ENCODE measurements at places on chromosomes 1 and 21. TPM values are rescaled to one million over a fixed set of nuclear protein-coding genes. Genes with fewer than 3 reads are reported as not detected.

The NBPF20 gene
- 1.1 TPM for total RNA-seq

The PTPRF gene
- total RNA-seq, result 11.0 TPM

The SPATA17 gene
- total RNA-seq, result not detected

The SCCPDH gene
- 53.5 TPM for total RNA-seq

The CFHR1 gene
- total RNA-seq, result not detected

The LHX8 gene
- total RNA-seq, result 20.5 TPM

The PCP4 gene
- total RNA-seq, result not detected

The TSPEAR gene
- total RNA-seq, result not detected

The VWA5B1 gene
- not detected for total RNA-seq

The ORC1 gene
- total RNA-seq, result 21.9 TPM

The CTSE gene
- not detected for total RNA-seq

The TOMM40L gene
- total RNA-seq, result 9.4 TPM

- no peaks in the 10 kb centered on the region for H3K36me3 ChIP-seq
- H3K27ac ChIP-seq, result no peak overlapping the region
- no peak overlapping the region for H3K4me3 ChIP-seq
These were observed 37.4 kb downstream of the RASSF5 start for GRCh38 chr1:206544562-206545257.

DNA sequence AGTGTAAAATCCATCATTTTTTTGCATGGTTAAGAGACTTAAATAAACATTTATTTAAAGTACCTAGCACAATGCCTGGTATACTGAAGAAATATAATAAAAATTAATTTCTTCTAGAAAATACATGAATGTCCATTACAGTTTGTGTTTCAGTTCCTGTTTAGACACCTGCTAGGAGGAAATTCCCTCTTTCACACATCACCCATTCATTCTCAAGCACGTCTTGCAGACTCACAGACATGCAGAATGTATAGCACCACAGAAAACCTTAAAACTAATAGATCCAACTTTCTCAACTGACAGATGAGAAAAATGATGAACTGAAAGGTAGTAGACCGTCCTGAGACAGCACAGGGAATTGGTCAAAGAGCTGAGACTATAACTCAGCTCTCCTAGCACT lies 172.2 kb upstream of the C8B start:
- no peaks in the 10 kb centered on the region for H3K4me1 ChIP-seq
- H3K4me3 ChIP-seq, result no peak overlapping the region
- no peaks in the 10 kb centered on the region for H3K36me3 ChIP-seq
- no peaks in the 10 kb centered on the region for H3K27me3 ChIP-seq
- no peak for DNase-seq

DNA sequence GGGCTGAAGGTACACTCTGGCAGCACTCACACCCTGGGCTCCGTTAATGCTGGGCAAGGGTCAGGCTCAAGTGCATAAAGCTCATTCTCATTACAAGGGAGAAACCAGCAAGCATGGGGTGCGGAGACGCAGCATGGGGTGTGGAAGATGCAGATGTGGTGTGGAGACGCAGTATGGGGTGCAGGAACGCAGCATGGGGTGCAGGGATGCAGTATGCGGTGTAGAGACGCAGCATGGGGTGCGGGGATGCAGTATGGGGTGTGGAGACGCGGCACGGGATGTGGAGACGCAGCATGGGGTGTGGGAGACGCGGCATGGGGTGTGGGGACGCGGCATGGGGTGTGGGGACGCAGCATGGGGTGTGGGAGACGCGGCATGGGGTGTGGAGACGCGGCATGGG lies 390.7 kb downstream of the NPHP4 start:
- H3K36me3 ChIP-seq, result no peaks in the 10 kb centered on the region
- no peaks in the 10 kb centered on the region for H3K4me1 ChIP-seq
- H3K27ac ChIP-seq, result no peak overlapping the region
- no peaks in the 10 kb centered on the region for H3K27me3 ChIP-seq
- no peak for DNase-seq

DNA sequence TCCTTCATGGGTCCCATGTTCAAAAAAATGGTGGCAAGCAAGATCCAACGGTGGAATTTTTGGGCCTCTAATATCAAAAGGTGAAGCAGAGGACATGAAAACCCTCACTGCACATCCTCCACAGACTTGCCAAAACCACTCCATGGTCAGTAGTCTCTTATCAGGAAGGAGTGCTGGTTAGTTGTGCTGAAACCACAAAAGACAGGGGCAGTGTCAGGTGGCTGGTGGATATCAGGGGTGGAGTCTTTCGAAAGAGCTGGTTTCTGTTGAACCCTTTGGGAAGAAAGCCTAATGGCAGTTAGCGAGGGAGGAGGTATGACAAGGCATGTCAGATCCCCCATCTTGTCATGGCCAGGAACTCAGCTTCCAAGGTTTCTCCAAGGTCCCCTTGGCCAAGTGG lies 395.9 kb upstream of the CAMK1G start:
- no peaks in the 10 kb centered on the region for H3K36me3 ChIP-seq
- DNase-seq, result no peak
- H3K4me1 ChIP-seq, result no peaks in the 10 kb centered on the region

DNA sequence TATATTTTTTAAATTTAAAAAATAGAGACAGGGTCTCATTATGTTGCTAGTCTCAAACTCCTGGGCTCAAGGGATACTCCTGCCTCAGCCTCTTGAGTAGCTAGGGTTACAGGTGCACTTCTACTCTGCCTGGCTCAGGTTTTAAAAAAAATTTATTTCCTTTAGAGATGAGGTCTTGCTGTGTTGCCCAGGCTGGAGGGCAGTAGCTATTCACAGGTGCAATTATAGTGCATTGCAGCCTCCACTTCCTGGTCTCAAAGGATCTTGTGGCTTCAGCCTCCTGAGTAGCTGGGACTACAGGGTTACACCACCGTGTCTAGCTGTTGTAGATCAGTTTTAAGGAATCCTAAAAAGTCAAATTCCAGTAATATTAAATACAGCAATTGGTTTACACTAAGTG lies 5.0 kb downstream of the RNF11 start:
- no peak for DNase-seq
- no peak overlapping the region for H3K4me3 ChIP-seq
- H3K36me3 ChIP-seq, result peaks cover 19% of the 10 kb centered on the region
- H3K27ac ChIP-seq, result no peak overlapping the region
- no peaks in the 10 kb centered on the region for H3K27me3 ChIP-seq
- H3K4me1 ChIP-seq, result peaks cover 13% of the 10 kb centered on the region

GRCh38 chr1:225347123-225347683 lies 80.6 kb downstream of the LBR start:
- DNase-seq, result no peak
- no peaks in the 10 kb centered on the region for H3K4me1 ChIP-seq
- no peaks in the 10 kb centered on the region for H3K36me3 ChIP-seq
- H3K4me3 ChIP-seq, result no peak overlapping the region

GRCh38 chr21:18588001-18588662 lies 184.5 kb upstream of the TMPRSS15 start:
- DNase-seq, result no peak
- H3K27me3 ChIP-seq, result no peaks in the 10 kb centered on the region
- H3K27ac ChIP-seq, result no peak overlapping the region
- H3K36me3 ChIP-seq, result no peaks in the 10 kb centered on the region

DNA sequence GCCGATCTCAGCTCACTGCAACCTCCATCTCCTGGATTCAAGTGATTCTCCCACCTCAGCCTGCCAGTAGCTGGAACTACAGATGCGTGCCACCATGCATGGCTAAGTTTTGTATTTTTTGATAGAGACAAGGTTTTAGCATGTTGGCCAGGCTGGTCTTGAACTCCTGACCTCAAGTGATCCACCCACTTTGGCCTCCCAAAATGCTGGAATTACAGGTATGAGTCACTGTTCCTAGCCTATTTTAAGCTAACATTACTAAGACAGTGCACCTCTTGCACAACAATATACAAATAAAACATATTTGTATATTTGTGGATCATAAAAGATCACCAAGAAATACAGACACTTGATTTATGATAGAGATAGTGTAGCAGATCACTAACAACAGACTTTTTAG lies 139.1 kb downstream of the DUSP10 start:
- no peak overlapping the region for H3K4me3 ChIP-seq
- DNase-seq, result no peak
- H3K4me1 ChIP-seq, result no peaks in the 10 kb centered on the region

DNA sequence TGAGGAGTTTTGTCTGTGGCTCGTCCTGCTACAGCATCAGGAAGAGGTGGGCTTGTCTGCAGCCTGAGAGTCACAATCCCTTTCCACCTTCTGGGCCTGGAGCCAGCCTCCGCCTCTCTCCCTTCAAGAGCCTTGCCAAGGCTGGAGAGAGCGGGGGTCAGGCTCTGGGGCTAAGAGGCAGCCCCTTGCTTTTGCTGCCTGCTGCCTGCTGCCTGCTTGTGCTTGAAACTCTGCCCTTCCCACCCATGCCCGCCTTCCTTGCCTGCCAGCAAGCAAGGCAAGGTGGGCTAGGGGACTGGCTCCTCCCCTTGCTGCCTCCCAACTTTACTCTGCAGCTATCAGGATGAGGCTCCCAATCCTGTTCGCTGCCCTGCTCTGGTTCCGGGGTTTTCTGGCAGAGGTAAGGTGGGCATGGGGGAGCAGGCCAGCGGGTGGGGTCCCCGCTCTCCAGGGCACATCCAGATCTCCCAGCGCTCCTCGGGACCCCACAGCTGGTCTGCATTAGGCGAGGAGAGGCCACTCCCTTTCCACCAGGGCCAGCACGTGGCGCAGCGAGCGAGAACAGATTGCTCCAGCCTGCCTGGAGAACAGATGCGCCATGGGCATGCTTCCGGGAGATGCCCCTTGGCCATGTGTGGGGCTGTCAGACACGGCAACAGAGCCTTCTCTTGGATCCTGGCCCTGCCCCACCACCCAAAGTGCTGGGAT lies 7.5 kb upstream of the PTPN7 start:
- no peak overlapping the region for H3K27ac ChIP-seq
- H3K27me3 ChIP-seq, result no peaks in the 10 kb centered on the region
- H3K4me3 ChIP-seq, result no peak overlapping the region
- no peak for DNase-seq
- peaks cover 13% of the 10 kb centered on the region for H3K4me1 ChIP-seq

- no peak for DNase-seq
- H3K4me3 ChIP-seq, result no peak overlapping the region
- no peaks in the 10 kb centered on the region for H3K27me3 ChIP-seq
- peaks cover 52% of the 10 kb centered on the region for H3K4me1 ChIP-seq
- peak overlapping the region; percentile 96 for H3K27ac ChIP-seq
- no peaks in the 10 kb centered on the region for H3K36me3 ChIP-seq
These were observed 112.3 kb upstream of the IRF2BP2 start for GRCh38 chr1:234722270-234722704.

- H3K27me3 ChIP-seq, result no peaks in the 10 kb centered on the region
- no peak for DNase-seq
- no peak overlapping the region for H3K4me3 ChIP-seq
- H3K36me3 ChIP-seq, result peaks cover 3% of the 10 kb centered on the region
These were observed 125.2 kb downstream of the PCBP3 start for GRCh38 chr21:45768740-45769048.

- no peak overlapping the region for H3K27ac ChIP-seq
- H3K27me3 ChIP-seq, result peaks cover 14% of the 10 kb centered on the region
- DNase-seq, result no peak
- H3K4me3 ChIP-seq, result no peak overlapping the region
These were observed 11.3 kb upstream of the DIPK1A start for GRCh38 chr1:92972409-92973129.

- H3K4me3 ChIP-seq, result no peak overlapping the region
- H3K27ac ChIP-seq, result no peak overlapping the region
- peaks cover 59% of the 10 kb centered on the region for H3K27me3 ChIP-seq
- H3K36me3 ChIP-seq, result no peaks in the 10 kb centered on the region
- no peak for DNase-seq
These were observed 3.0 kb upstream of the SLC44A5 start for GRCh38 chr1:75613916-75614315.

- DNase-seq, result no peak
- no peaks in the 10 kb centered on the region for H3K36me3 ChIP-seq
- H3K4me3 ChIP-seq, result no peak overlapping the region
- peaks cover 19% of the 10 kb centered on the region for H3K4me1 ChIP-seq
These were observed 6.8 kb downstream of the MINDY1 start for GRCh38 chr1:150999926-151000325.

GRCh38 chr1:22870201-22870871 lies 102.3 kb downstream of the LACTBL1 start:
- H3K4me1 ChIP-seq, result no peaks in the 10 kb centered on the region
- no peak for DNase-seq
- 0 out of 2 replicates have a peak, but pooled peaks cover 4% of the 10 kb centered on the region for H3K27me3 ChIP-seq
- H3K27ac ChIP-seq, result no peak overlapping the region

DNA sequence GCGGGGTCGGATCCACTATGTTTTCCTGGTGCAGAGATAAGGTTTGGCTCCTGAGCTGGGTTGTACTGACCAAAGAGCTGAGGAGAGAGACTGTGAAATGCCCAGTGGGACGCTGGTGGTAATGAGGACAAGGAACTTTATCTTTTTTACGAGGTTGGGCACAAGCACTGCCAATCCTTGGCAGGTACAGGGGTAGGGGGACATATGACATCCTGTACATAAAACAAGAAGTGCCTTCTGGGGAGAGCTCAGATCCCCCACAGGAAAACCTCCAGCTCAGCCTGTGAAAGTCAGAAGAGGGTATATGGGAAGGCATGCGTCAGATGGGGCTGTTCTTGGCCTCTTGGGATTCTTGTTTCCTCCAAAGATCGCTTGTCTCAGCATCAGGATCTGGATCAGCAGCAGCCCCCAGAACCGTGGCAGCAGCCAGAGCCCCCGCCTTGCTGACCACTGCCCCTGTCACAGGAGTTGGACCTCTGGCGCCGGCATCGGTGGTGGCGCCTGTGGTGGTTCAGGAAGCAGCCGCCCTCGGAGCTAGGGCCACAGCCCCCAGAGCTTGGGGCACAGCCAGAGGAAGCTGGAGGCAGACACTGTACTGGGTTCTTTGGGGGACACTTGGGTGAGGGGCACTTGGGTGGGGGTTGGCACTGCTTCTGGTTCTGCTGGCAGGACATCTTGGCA lies 905 bp downstream of the LCE3E start:
- no peak overlapping the region for H3K4me3 ChIP-seq
- no peak for DNase-seq
- no peaks in the 10 kb centered on the region for H3K27me3 ChIP-seq
- H3K36me3 ChIP-seq, result no peaks in the 10 kb centered on the region
- H3K27ac ChIP-seq, result no peak overlapping the region

GRCh38 chr21:40689840-40690360 lies 157.1 kb downstream of the DSCAM start:
- no peak overlapping the region for H3K27ac ChIP-seq
- no peak for DNase-seq
- H3K4me3 ChIP-seq, result no peak overlapping the region
